ENCODE measurements at places on chromosomes 11 and 22.

DNA sequence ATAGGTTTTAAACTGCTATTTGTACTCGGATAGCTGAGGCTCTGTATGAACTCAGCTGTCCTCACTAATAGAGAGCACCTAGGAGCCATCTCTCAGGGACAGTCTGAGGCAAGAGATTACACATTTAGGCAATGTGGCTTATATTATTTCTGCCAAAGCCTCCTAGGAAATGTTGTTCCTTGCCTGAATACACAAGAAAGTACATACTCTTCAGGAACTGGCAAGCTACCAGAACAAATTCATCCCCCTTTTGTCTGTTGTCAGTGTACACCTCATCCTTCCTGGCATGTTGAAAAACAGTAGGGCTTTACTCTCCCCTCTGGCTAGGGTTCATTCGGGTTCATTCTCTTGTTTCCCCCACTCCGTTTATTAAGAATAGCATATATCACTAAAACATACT is 615.9 kb upstream of the FAT3 start:
- no peak for DNase-seq

DNA sequence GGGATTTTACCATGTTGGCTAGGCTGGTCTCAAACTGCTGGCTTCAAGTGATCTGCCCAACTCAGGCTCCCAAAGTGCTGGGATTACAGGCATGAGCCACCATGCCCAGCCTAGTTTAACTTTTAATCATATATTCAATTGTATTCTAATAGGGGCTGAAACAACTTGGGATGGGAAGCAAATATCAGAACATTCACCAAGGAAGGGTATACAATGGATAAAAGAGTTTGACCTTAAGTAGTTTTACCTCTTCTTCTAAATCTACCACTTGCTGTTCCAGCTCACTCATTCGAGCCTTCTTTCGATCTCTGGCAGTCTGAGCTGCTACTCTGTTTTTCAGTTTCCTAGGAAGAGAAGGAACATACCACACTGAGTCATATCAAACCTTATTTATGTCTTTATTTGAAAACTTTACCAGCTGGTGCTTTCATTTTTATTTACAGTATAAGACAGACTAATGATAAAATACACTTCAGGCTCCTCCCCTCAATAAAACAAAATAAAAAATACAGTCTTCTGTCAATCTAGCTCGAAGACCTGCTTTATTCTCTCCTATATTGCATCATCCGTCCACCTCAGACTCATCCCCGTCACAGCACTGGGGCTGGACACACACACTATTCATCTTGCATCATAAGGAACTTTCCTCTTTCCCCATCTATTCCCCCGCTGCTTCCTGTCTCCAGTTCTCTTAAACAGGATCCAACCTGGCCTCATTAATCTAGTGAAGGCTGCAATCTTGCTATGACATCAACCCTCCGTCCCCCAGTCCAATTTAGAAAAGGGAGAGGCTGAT is 1.4 kb downstream of the XBP1 start:
- DNase-seq = peak; percentile 81

GRCh38 chr11:121667836-121668235 is 215.1 kb upstream of the SORL1-AS1 start:
- no peak for DNase-seq

GRCh38 chr22:44955102-44955501 is 54.7 kb downstream of the PHF21B start:
- DNase-seq = no peak

- peak; percentile 34 for DNase-seq
Observed at GRCh38 chr11:129992161-129992944, 10.3 kb downstream of the PRDM10 start.

DNA sequence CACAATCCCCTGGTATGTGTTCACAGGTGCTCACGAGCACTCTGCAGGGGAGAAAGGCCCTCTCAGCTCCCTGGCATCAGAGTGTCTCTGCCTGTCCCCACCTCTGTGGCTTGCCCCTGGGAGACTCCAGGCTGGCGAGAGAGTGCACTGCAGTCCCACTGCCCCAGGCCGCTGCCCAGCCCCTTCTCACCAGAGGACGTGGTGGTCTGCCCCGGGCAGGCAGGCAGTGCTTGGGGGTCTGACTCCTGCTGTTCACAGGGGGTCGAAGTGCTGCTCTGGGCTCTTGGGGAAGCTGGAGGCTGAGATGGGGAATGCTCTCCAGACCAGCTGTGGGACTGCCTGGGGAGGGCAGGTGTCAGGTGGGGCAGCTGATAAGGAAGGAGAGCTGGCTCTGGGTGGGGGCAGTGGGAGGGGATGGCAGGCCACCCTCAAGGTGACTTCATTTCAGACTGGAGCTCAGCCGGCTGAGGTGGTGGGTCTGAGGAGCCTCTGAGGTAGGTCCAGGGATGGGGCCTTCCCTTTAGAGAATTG is 151.0 kb upstream of the B3GAT1 start:
- no peak for DNase-seq

DNA sequence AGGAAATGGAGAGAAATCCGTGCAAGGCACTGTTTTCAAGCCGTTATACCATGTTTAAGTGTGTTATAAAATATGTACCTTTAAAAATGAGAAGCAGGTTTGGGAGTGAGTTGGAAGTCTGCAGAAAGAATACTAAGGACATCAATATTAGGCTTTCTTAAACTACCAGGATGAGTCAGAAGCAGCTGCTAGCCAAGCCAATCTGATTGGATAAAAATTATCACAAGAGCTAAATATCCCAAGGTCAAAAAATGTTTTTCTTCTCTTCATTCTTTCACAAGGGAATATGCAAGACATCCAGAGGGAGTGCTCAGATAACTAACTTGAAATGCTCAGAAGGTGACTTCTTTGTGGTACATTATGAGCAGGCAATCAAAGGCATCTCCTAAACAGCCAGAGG is 19.3 kb upstream of the CKAP5 start:
- no peak for DNase-seq

- no peak for DNase-seq
Observed at GRCh38 chr11:10358696-10359095, 53.8 kb downstream of the ADM start.

DNA sequence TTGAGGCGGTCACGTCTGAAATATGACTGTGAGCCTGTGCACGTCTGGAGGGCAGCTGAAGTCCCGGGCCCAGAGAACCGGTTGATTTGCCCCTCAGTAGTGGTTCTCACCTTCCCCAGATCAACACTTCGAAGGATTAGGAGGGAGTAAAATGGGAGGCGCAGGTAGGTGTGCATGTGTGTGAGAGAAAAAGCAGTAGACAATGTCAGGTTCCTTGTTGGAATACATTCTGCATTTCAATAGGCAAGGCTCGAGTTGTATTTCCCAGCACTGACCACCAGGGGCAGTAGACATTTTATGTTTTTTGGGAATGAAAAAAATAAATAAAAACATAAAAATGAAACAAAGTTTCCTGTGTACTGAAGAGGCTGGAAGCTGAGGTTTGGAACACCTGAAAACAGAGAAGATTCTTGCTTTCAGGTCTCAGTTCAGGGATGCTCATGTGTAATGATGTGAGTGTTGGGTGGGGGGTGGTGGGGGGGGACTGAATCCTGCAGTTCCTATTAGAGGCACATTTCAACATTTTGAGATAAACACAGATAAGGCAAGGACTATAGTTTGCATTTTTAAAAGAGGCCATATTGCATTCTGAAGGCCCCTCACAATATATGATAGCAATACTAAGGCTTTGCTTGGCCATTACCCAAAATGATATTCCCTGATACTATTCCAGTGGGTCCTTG is 333.9 kb downstream of the CADM1 start:
- DNase-seq = peak; percentile 37

- no peak for DNase-seq
Observed at GRCh38 chr22:28927630-28928029, 44.3 kb downstream of the ZNRF3 start.

GRCh38 chr22:17162731-17163130 is 3.7 kb upstream of the HDHD5 start:
- no peak for DNase-seq

- no peak for DNase-seq
Observed at GRCh38 chr11:67316882-67317204, 13.5 kb downstream of the SSH3 start.

DNA sequence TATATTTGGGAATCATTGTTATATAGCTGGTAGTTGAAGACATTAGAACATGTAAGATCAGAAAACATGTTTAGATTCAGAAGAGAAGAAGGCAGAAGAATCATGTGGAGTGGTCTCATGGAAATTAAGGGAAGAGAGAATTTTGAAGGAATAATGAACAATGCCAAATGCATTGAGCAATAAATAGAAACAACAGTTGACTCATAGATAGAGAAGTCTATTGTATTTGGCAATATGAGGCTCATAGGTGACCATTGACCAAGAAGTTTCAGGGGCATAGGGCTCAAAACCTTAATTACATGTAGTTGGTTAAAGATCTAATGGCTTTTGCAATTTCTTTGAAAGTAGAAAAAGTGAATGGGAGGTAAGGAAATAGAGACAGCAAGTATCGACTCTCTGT is 123.9 kb downstream of the PAX6 start:
- DNase-seq = no peak

- no peak for DNase-seq
Observed at GRCh38 chr11:68048681-68049508, 10.1 kb downstream of the TCIRG1 start.

GRCh38 chr11:30171661-30172060 is 59.2 kb upstream of the FSHB start:
- no peak for DNase-seq

DNA sequence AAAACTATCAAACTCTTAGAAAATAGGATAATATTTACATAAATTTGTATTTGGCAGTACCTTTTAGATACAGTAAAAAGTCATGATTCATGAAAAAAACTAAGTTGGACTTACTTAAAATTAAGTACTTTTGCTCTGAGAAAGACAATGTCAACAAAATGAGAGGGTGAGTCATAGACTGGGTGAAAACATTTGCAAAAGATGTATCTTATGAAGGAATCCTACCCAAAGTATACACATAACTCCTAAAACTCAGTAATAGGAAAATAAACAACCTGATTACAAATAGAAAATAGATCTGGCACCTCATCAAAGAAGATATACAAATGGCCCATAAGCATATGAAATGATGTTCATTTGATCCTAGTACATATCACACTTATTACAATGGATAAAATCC is 1154.6 kb downstream of the JRKL start:
- DNase-seq = no peak

- DNase-seq = no peak
Observed at GRCh38 chr11:78158987-78159652, 19.7 kb upstream of the ALG8 start.

- no peak for DNase-seq
Observed at GRCh38 chr22:27761665-27762064, 39.9 kb downstream of the MN1 start.

GRCh38 chr11:115498354-115498753 is 5.9 kb downstream of the CADM1 start:
- DNase-seq = no peak

- DNase-seq = no peak
Observed at GRCh38 chr11:16737818-16738192, 642 bp upstream of the C11orf58 start.

- no peak for DNase-seq
Observed at GRCh38 chr22:39278040-39278439, 33.3 kb upstream of the PDGFB start.

- peak; percentile 78 for DNase-seq
Observed at GRCh38 chr22:41447435-41448188, 1.0 kb upstream of the TOB2 start.

GRCh38 chr22:50044485-50045118 is 13.5 kb downstream of the TTLL8 start:
- no peak for DNase-seq
